ENCODE measurements at places on chromosomes 3 and 15.

- peak; percentile 72 for DNase-seq
Measured at GRCh38 chr3:106631373-106632108, 745.7 kb upstream of the CCDC54 start.

- peak; percentile 14 for DNase-seq
Measured at GRCh38 chr15:49187549-49188245, 17.6 kb downstream of the GALK2 start.

DNA sequence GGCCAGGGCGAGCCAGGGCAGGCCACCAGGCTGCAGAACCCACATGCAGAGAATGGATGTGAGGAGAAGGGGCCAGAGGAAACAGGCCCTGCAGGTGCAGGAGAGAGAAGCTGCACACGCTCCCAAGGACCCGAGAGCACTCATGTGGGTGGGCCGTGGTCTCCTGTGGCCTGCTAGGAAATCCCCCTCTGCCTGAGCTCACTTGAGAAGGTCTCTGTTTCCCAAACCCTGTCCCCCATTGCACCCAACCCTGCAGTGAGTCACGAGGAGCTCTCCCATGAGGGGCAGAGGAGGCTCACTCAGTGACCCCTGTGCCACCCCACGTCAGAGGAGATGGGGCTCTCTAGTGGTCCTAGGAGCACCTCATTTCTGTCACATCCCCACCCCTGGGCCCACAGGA lies 111.1 kb downstream of the KLF13 start:
- no peak for DNase-seq

GRCh38 chr3:117407317-117407716 lies 697.7 kb downstream of the TUSC7 start:
- DNase-seq = peak; percentile 21

GRCh38 chr15:90419738-90420406 lies 31.8 kb downstream of the IQGAP1 start:
- DNase-seq = peak; percentile 92

DNA sequence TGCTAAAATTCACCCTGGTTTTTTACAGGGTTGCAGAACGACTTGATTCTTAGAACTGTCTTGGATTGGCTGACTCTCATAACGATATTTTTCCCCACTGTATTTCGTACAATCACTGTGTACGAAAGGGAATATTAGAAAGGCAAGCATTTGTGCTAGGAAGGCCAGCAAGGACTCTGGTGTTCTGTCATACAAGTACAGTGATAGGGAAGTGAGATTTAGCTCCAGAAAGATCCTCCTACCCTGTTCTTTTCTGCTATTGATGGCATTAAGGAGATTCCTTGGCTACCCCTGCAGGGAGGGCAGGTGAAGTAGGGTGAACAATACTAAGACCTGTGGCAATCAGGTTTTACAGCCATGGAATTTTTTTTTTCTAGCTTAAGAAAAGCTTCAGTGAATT lies 53.8 kb upstream of the SCAANT1 start:
- no peak for DNase-seq

- no peak for DNase-seq
Measured at GRCh38 chr3:43194069-43194468, 88.2 kb upstream of the POMGNT2 start.

GRCh38 chr3:16587047-16587680 lies 18.1 kb downstream of the DAZL start:
- DNase-seq = peak; percentile 24

- DNase-seq = peak; percentile 89
Measured at GRCh38 chr3:100002599-100003350, 111.5 kb downstream of the FILIP1L start.

DNA sequence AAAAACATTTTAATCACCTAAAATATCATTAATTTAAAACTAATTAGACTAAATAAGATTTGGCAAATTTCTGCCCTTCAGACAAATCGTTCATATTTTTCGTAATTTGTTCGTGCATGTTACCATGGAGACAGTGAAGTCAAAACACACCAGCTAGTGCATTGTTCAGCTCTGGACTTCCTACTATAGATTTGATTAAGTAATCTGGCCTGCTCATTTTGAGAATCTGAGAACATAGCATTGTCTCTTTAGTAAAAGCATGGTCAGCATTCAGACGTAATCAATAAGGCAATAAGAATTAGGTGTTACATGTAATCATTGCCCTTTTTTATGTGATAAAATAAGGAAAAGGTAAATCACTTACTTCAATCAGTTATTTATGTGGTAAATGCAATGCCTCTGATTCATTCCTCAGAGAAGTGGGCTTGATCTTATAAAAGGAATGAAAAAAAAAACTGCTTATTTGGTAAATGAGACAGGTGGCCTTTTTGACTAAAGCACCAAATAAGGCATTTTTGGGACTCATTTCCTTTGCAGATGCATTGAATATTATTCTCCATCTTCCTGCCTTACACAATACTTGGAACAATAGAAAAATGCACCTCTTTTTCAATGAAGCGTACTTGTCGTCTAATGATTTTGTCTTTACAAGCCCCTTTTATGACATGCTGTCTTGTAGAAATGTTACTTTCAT lies 84.5 kb upstream of the FNDC3B start:
- no peak for DNase-seq

GRCh38 chr3:138437281-138437680 lies 2.9 kb downstream of the ESYT3 start:
- no peak for DNase-seq

DNA sequence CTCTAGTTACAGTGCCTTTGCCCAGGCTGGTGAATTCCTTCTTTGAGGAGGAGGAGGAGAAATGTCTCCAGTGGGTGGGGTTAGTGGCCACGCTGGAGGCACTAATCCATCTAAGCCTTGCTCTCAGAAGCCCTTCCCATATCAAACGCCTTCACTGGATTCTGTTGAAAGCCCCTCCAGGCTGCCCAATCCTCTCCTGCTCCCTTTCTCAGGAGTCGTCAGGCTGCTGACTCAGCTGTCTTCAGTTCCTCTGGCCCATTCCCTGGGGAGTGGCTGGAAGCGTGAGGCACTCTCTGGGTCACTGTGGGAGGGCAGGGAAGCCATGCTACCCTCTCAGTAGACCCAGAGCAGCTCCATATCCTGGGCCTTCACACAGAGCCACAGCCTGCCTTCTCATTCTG lies 2.7 kb downstream of the AP2M1 start:
- DNase-seq = peak; percentile 63

- DNase-seq = no peak
Measured at GRCh38 chr3:183342824-183343223, 85.6 kb downstream of the MCF2L2 start.

GRCh38 chr3:177557548-177557947 lies 360.3 kb upstream of the TBL1XR1 start:
- no peak for DNase-seq

DNA sequence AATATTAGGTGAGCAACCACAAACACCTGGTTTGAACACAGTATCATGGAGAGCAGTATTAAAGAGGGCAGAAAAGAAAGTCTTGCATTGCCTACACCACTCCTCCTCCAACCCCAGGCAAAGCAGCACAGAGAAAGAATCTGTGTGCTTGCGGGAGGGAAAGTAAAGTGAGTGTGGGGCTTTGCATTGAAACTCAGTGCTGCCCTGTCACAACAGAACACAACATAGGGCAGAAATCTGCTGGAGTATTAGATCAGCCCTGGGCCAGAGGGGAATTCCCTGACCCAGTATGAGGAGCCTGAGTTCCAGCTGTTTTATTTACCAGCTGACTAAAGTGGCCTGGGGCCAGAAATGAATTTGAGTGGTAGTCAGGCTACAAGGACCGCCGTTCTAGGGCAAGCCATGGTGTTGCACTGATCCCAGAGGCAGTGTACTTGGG lies 75.5 kb downstream of the SPATA16 start:
- DNase-seq = no peak

DNA sequence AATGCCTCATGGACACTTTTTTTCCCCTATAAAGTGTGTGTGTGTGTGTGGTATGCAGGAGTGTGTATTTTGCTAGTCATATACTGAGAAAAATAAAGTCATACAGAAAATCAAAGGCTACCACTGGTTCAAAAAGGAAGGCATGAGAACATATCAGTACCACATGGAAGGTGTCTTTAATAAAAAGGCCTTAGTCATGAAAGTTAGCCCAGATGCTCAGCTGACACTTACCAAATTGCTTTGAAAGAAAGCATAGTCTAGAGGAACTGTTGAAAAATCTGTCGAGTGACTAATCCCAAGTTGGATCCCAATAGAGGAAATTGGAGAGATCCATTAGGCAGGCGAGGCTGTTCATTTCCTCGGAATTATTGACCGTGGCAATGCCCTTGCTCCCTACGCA lies 432.9 kb upstream of the CFAP20DC start:
- peak; percentile 52 for DNase-seq

DNA sequence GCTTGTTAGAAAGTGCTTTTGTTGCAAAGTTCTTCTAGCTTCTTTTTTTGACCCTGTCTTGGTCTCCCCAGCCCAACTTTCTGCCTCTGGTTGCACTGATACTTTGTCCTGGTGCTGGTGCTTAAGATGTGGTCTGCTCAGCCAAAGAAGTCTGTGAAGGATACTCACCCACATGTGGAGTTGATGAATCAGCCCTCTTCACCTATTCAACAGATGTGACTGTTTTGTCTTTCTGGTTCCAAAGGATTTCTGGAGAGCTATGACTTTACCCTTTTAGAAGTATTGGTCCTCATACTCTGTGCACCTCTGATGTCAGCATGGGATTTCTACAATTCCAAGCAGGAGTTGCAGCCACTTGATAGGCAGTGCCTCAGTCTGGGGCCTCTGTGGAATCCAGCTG lies 84.1 kb downstream of the PCCB start:
- no peak for DNase-seq

- no peak for DNase-seq
Measured at GRCh38 chr3:56800130-56800831, 1.5 kb downstream of the ARHGEF3 start.

- DNase-seq = no peak
Measured at GRCh38 chr3:61172684-61173083, 78.6 kb downstream of the FHIT start.

GRCh38 chr3:189944285-189945145 lies 176.2 kb downstream of the P3H2 start:
- no peak for DNase-seq

- DNase-seq = no peak
Measured at GRCh38 chr15:91862891-91863504, 9.5 kb downstream of the SLCO3A1 start.

DNA sequence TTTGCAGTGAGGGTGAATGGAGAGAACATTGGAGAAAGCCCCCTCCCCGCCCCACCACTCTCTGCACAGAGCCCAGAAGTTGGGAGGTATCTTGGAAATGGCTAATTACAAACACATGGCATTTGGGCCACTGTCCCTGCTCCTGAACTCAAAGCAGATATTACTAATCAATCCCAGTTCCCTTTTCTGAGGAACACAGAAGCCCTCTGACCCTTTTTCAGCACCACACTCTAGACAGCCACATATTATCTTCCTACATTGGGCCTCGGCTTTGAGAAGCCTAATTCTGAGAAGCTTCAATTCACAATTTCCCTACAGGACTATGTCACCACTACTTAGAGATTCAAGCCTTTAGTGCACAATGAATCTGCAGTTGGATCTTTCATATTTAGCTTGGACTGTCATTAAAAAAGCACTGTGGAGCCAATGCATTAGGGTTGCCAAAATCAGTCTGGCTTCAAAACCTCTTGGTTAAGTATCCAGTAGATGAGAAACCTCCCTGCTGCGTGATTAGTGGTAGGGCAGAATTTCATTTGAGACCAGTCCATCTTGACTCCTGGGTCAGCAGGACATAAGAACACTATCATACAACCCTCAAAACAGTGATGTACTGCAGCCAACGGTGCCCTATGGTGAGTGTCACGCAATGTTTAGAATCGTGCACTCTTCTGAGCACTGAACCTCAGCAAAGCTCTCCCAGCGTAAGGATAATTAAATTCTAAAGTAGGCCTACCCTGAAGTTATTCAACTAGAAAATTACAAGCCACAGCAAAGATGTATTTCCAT lies 26.1 kb downstream of the MGLL start:
- DNase-seq = no peak

GRCh38 chr15:69665641-69666111 lies 213.1 kb downstream of the RPLP1 start:
- DNase-seq = no peak

DNA sequence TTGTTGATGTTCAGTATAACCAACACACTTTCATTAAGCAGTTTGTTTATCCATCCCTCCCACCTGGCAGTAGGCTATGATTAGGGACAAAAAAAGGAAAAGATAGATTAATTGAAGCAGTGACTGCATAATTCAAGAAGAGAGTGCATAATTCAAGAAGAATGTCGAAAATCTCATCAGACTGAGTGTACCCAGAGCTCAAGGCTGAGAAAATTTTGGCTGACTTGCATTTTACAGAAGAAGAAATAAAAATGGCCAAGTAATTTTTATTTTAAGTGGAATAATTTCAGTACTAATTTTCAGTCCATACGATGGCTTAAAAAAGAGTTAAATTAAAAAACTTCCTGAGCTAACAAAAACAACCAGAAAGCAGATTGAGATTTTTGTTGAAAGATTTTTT lies 145.4 kb upstream of the LRRFIP2 start:
- DNase-seq = no peak

- DNase-seq = no peak
Measured at GRCh38 chr3:126320517-126321293, 36.5 kb downstream of the KLF15 start.

DNA sequence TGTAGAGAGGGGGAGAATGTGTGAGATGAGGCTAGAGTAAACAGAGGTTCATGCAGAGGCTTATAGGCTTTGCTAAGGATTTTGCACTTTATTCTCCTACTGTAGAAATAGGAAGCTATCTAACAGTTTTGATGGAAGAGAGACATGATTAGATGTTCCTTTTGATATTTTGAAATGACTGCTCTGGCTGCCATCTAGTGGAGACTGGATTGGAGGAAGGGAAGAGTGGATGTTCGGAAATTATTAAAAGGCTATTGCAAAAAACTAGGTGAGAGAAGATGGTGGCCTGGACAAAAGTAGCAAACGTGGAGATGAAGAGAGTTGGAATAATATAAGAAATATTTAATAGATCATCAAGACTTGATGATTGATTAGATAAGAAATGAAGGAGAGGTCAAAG lies 42.2 kb downstream of the SYN2 start:
- DNase-seq = no peak

- no peak for DNase-seq
Measured at GRCh38 chr3:150073513-150073912, 102.8 kb upstream of the PFN2 start.

- no peak for DNase-seq
Measured at GRCh38 chr3:152373379-152373778, 104.7 kb downstream of the MBNL1 start.

DNA sequence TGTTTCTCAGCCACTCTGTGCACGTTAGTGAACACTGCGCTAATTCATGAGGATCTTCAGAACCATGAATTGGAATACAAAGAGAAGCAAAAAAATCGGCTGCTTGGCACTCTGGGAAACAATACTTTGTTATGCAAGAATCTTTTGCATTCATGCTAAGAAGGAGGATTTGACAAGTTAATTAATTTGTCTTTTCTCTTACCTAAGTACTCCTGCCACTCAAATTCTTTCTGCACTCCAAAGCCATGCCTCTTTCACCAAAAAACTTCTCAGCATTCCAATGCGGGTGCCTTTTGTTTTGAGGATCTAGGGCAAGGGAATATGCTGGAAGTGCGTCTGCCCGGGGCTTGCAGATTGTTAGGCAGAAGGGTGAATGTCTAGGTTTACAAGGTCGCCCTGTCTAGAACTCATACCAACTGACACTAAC lies 11.3 kb upstream of the KAT2B start:
- DNase-seq = no peak

GRCh38 chr3:69178838-69179739 lies 56.7 kb upstream of the LMOD3 start:
- DNase-seq = no peak
